Stimulated activated CD8-positive, alpha-beta memory T cell treated with anti-CD3 and anti-CD28 coated beads, Interleukin-7, amount 100 ng/mL, for 1 hour (primary cell): ENCODE measurements at places on chromosomes 1 and 21.

- DNase-seq = no peak
These were observed 46.5 kb downstream of the PKP1 start for GRCh38 chr1:201329801-201330200.

DNA sequence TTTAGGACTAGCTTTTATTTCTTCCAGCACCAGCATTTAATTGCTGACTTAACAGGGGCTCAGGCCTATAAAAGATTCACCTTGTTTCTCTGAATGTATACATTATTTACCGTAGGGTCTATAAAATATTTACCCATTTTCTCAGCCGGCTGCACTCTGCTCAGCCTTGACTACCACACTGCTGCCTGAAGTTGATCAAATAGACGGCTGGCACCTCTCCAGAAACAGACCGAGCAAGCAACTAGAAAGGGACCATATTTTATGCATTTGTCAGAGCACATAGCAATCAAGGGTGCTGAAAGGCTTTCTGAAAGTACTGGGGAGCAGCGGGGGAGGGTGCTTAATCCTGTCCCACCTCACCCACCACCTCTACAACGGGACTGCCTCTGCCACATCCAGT, 64.7 kb upstream of the FGGY start:
- DNase-seq = no peak

- DNase-seq = no peak
These were observed at the start of gene KRTAP19-1 for GRCh38 chr21:30480145-30480544. Gene KRTAP19-1 (minus strand): TSS chr21:30480367. CDS start chr21:30480317, 50 bp downstream.

DNA sequence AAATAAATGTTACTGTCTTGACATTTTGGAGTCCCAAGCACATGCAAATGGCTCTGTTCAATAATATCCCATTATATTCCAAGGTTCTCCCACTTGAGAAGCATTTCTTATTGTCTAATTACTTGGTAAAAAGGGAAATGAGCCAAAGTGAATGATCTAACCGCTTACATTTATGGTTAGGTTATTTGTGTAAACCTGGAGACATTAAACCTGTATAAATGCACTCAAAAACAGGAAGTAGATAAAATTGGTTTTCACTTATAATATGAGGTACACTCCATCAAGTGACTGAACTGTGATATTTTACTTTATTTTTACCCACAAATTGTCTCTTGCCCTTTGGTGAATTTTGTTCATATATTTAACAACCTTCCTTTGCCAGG, 26.8 kb downstream of the KIF1B start:
- DNase-seq = no peak

DNA sequence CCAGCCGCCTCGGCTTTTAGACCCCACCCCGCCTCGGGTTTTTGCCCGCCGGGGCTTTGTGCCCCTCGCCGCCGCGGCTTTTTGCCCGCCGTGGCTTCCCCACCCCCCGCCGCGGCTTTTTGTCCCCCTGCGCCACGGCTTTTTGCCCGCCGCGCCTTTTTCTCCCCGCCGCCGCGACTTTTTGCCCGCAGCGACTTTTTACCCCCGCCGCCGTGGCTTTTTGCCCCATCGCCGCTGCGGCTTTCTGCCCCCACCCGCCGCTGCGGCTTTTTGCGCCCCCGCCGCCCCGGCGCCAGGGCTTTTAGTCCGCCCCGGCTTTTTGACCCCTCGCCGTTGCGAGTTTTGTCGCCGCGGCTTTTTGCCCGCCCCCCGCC, 474.4 kb downstream of the FAM72C start:
- no peak for DNase-seq

GRCh38 chr1:4711416-4712275, 57.2 kb downstream of the AJAP1 start:
- DNase-seq = no peak

DNA sequence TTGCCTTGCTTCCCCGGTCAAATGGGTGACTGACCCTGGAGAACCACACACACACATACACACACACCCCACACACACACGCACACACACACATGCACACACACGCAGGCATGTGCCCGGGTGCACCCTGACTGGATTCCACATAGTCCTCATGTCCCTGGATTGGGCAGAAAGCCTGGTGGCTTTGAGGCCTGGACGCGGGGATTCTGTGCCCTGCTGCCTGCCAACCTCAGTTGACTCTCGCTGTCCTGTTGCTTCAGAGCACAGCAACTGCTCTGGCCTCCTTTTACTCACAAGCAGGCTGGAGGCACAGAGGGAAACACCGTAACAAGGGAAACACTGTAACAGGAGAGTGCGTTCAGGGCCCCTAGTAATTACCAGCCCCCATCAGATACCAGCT, 6.4 kb downstream of the RORC start:
- DNase-seq = no peak

- no peak for DNase-seq
These were observed 4.6 kb upstream of the MAB21L3 start for GRCh38 chr1:116106646-116107045.

DNA sequence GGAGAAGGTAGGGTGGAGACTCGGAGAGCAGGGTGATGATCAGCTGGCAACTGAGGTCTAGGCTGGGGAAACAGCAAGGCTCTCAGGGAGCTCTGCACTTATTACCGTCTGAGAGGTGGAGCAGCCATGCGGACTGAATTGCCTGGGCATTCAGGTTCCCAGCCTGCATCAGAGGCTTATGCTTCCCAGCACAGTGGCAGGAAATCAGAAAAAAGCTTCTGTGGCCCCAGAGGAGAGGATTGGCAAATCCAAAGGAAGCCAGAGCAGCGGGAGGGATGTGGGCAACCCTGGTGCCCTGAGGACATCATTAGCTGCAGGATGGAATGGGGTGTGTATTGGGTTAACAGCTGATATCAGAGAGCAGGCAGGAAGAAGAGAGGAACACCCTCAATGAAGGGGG, 374.1 kb upstream of the POU3F1 start:
- no peak for DNase-seq

DNA sequence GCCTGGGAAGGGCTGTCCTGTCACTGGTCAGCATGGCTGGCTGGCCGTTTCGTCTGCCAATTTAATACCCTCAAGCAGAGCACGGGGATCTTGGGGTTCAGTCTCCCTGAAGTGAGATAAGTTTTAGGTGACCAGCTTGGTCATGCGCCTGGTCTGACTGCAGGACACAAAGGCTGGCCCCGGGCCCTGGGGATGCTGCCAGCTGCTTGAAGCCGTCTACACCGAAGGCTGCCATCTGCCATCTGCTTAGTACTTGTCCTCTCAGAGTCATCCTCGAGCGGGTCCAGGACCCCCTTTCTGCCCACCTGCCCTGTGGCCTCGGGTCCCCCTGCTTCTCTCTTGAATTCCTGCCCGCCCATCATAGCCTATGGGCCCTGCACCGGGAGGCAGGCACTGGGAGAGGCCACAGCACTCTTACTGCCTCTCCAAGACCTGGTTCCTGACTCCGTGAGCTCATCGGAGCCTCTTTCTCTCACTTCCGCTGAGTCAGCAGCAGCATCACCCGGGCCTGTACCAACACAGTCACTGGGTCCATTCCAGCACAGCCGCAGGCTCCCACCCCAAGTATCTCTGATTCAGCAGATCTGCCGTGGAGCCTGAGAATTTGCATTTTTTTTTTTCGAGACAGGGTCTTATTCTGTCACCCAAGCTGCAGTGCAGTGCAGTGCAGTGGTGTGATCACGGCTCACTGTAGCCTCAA, 7.0 kb downstream of the FBLIM1 start:
- no peak for DNase-seq

- no peak for DNase-seq
These were observed 1.0 kb downstream of the BTG2 start for GRCh38 chr1:203306089-203306964.

DNA sequence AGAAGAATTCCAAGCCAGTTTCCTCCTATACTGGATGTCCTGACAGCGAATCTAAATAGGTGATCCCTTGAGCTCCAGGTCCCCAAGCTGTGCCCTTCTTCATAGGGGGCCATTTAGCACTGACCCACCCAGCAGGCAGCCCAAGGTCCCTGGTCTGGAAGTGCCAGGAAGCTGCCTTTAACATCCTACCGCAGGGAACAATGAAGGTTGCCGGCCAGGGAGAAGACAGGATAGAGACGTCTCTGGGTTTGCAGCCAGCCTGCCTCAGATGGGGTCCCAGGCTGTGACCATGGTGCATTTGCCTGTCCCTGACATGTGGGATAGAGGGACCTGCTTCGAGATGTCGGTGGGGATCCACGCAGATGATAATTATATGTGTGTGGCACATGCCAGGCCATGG, 2.7 kb upstream of the RIPK4 start:
- no peak for DNase-seq

DNA sequence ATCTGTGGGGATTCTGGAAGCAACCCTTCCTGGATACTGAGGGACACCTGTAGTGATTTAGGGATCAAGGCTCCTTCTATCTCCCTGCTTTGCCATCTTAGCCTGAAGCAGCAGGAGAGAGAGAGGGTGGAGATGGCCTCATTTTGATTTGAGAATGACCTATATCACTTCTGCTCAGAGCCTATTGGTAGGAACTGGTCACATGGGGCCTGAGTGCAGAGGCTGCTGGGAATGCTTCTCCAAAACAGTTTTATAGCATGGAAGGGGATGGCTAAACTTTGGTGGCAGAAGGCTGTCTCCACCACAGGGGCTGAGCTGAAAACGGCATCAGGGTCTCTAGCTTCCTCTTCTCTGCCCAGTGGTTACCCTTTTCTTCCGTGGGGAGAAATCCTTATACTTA, 105.8 kb downstream of the TBX19 start:
- no peak for DNase-seq

- DNase-seq = no peak
These were observed 166.6 kb downstream of the DYRK1A start for GRCh38 chr21:37532868-37533780.

GRCh38 chr1:70966018-70966638, 81.5 kb downstream of the PTGER3 start:
- DNase-seq = no peak

GRCh38 chr21:39094847-39095579, 88.2 kb downstream of the PSMG1 start:
- DNase-seq = no peak

GRCh38 chr1:197798492-197798891, 23.2 kb upstream of the DENND1B start:
- DNase-seq = no peak

DNA sequence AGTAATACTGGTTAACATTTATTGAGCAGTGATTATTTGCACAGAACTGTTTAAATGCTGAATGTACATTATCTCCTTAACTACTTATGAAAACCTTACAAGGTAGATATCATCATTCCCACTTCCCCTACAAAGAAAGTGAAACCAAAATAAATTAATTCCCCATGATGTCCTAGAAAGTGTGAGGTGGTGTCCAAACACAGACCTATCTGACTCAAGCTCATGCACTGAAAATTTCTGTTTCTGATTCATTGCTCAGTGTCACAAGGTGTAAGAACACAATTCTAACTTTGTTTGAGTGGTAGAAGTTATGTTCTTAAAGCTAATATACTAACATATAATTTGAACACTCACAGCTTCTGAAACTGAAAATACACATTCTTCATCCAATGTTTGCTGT, 178.7 kb downstream of the MRPL39 start:
- no peak for DNase-seq

DNA sequence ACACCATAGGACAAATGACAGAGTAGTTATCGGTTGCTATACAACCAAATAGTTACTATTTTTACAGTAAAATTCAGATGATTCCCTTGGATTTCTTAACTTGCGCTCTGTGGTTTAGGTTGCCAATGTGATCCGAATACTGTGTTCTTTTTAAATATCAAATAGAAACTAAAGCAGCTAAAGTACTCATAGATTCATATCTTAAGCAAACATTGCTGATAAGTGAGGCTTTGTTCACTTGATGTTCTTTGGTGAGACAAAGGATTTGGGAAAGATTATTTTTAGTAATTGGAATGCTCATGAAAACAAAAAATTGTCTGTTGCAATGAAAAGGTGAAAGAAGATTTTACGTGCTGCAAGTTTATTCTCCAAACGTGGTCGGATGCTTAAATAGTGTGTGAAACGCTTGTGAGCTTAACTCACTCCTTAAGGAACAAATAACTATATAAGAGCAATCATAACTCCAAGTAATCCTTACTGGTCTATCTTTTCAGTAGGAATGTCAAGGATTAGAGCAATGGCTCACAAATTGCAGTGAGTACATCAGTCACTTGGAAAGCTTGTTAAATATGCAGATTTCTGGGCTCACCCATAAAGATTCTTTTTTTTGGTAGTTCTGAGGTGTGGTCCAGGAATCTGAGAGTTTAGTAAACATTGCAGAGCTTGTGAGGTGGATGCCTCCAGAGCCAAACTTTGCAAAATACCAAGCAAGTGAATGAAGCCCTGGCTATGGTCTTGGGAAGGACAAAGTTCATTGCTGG, 31.8 kb upstream of the PDC start:
- no peak for DNase-seq

- no peak for DNase-seq
These were observed 107.4 kb upstream of the KIAA1614 start for GRCh38 chr1:180805316-180805715.

- no peak for DNase-seq
These were observed 56.0 kb downstream of the KCNJ15 start for GRCh38 chr21:38312822-38313221.

DNA sequence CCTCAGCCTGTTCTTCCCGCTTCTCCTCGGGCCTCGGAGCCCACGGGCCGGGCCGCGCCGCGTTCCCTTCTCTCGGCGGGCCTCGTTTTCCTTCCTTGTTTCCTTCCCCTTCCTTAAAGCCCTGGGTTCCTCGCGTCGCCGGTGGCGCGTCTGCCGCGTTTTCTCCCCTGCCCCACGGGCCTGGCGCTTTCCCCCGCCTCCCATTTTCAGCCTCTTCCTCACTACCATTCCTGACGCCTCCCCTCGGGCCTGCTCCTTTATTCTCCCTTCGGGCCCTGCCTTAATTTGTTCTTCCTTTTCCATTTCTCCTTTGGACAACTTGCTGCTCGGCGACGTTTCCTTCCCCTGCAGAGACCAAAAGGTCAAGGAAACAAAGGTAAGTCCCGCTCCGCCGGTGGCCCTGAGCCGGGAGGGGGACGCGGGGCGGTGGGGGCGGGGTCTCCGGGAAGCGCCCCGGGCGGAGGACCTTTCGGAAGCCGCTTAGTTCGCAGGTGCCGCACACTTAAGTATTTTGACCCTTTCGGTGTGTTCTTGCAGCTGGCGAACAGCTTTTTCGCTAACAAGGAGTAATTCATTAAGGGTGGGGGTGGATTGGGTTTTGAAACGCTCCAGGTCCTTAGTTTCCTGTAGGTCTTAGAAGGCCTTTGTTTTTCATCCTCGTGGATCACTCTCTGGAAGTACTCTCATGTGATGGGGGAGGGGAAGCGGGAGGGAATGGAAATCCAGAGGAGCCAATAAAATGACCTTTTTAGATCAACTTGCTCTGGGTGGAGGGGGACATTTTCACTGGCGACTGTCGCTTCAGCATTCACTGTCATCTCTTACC, 780 bp downstream of the YTHDF2 start:
- DNase-seq = peak; percentile 14

DNA sequence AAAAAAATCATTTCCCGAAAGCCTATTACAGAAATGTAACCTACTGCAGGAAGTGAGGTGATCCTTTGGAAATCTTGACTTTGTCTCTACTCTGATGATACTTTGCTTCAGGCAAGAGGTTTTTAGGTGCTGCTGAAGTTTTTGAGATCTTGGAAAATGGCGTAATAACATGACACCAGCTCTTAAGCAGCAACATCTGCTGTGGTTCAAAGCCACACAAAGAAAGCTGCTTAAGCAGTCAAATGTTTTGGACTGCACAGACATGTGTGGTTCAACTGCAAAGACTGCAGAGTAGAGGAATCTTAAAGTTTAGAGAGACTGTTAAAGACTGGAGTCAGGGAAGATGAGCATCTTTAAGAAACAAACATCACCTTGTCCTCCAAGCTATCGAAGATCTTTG, 139.0 kb downstream of the RASAL2 start:
- no peak for DNase-seq
